ENCODE measurements at places on chromosomes 3 and 15.

DNA sequence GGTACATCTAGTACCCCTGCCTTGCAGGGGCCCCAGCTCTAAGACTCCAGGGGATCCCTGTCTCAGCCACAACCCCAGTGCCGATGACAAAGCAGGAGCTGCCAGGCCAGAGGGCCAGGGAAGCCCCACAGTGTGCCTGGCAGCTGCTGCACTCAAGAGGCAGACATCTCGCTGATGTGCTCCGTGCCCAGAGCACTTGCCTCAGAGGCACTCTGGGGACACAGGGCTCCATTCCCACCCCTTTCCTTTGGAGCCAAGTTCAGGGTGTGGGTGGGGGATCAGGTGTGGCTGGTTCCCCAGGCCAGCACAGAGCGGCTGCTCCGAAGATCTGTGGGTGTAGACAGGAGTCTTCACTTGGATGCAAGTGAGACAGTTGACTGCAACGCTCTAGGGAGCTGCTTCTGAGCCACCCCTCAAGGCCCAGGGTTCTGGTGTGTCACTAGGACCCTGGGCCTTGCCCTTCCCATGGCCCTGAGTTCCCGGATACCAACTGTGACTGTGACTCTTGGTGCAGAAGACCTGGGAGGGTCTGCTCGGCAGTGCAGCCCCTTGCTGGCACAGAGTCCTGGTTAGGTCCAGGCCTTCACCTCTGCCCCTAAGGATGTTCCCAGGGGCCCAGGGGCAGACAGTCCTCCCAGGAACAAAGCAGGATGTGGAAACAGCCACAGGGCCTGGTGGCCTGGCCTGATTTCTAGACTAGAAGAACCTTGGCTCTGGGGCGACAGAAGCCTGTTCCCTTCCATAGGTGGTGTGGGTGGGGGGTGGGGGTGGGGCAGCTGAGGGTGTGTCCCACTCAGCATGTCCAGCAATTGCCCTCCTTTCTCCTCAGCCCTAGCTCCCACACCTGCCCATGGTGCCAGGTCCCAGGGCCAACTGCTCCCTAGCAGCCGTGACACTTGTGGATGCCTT lies 2.5 kb downstream of the NT5DC2 start:
- no peaks in the 10 kb centered on the region for H3K27me3 ChIP-seq
- H3K4me3 ChIP-seq = no peak overlapping the region
- ATAC-seq = no peak
- no peaks in the 10 kb centered on the region for H3K36me3 ChIP-seq

- no peaks in the 10 kb centered on the region for H3K27me3 ChIP-seq
- peaks cover 19% of the 10 kb centered on the region for H3K4me1 ChIP-seq
- peaks cover 18% of the 10 kb centered on the region for H3K36me3 ChIP-seq
- H3K4me3 ChIP-seq = peak overlapping the region; percentile 96
- peak overlapping the region; percentile 93 for H3K27ac ChIP-seq
Observed at GRCh38 chr3:132416161-132416560, 1.1 kb upstream of the DNAJC13 start.

- peaks cover 24% of the 10 kb centered on the region for H3K4me1 ChIP-seq
- peaks cover 21% of the 10 kb centered on the region for H3K36me3 ChIP-seq
- peak overlapping the region; percentile 100 for H3K27ac ChIP-seq
- no peak for ATAC-seq
- peaks cover 12% of the 10 kb centered on the region for H3K27me3 ChIP-seq
- peak overlapping the region; percentile 95 for H3K4me3 ChIP-seq
Observed at GRCh38 chr3:105365391-105366325, 1.1 kb upstream of the ALCAM start.

- no peaks in the 10 kb centered on the region for H3K4me1 ChIP-seq
- ATAC-seq = no peak
- no peak overlapping the region for H3K4me3 ChIP-seq
- no peaks in the 10 kb centered on the region for H3K36me3 ChIP-seq
Observed at GRCh38 chr3:78268087-78268486, 1228.2 kb downstream of the ROBO2 start.

- ATAC-seq = no peak
- no peaks in the 10 kb centered on the region for H3K36me3 ChIP-seq
- H3K4me3 ChIP-seq = no peak overlapping the region
- no peak overlapping the region for H3K27ac ChIP-seq
- no peaks in the 10 kb centered on the region for H3K4me1 ChIP-seq
Observed at GRCh38 chr15:58346361-58346760, 85.4 kb upstream of the LIPC start.

- no peak overlapping the region for H3K4me3 ChIP-seq
- H3K4me1 ChIP-seq = no peaks in the 10 kb centered on the region
- no peak overlapping the region for H3K27ac ChIP-seq
- ATAC-seq = no peak
- H3K36me3 ChIP-seq = no peaks in the 10 kb centered on the region
Observed at GRCh38 chr3:186307594-186308221, 54.3 kb downstream of the DGKG start.

DNA sequence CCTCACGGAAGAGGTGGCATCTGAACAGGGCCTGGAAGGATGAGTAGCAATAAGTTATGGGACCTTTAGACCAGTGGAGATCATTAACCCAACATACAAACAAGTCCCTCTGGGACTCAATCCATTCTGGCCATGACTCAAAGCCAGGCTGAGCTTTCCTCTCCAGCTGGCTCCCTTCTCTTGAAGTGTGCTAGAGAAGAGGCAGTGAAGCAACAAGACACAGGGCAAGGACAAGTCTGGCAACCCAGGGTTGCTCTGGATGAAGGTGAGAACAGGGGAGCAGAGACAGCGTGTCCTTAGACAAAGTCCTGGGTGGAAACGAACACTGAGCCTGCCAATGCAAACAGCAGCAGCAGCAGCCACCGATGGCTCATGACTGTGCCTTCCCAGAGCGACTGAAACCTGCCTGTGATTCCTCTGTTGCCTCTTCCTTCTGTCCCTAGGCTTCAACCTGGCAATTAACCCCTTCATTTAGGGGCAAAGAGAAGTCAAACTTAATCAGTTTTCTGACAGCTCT lies 86.8 kb downstream of the BDH1 start:
- no peak for ATAC-seq
- H3K27ac ChIP-seq = no peak overlapping the region
- peaks cover 27% of the 10 kb centered on the region for H3K27me3 ChIP-seq
- H3K4me1 ChIP-seq = no peaks in the 10 kb centered on the region
- H3K4me3 ChIP-seq = no peak overlapping the region
- no peaks in the 10 kb centered on the region for H3K36me3 ChIP-seq

- no peaks in the 10 kb centered on the region for H3K27me3 ChIP-seq
- no peak for ATAC-seq
- peaks cover 12% of the 10 kb centered on the region for H3K36me3 ChIP-seq
- no peaks in the 10 kb centered on the region for H3K4me1 ChIP-seq
- no peak overlapping the region for H3K4me3 ChIP-seq
Observed at GRCh38 chr3:191366675-191367074, 36.3 kb upstream of the UTS2B start.

DNA sequence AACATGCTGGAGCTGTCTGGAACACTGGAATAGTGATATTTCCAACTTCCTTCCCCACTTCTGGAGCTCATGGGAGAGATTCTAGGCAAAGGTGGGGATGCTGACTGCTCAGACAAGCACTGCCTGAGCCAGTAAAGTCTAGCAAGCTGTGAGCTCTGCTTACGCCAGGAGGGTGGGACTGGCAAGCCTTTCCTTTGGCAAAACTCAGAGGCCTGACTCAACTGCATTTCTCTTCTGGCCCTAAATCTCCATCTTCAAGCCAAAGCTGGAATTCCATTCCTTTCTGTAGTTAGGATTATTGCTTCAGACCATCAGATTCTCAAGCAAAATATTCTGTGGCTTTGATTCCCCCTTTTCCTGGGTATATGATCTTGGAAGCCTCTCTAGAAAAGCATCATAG lies 20.3 kb upstream of the EPB42 start:
- H3K4me1 ChIP-seq = no peaks in the 10 kb centered on the region
- ATAC-seq = no peak
- no peak overlapping the region for H3K4me3 ChIP-seq
- peaks cover 14% of the 10 kb centered on the region for H3K27me3 ChIP-seq
- no peaks in the 10 kb centered on the region for H3K36me3 ChIP-seq

GRCh38 chr3:99938270-99938911 lies 120.7 kb downstream of the CMSS1 start:
- no peaks in the 10 kb centered on the region for H3K4me1 ChIP-seq
- H3K4me3 ChIP-seq = no peak overlapping the region
- no peak for ATAC-seq
- no peak overlapping the region for H3K27ac ChIP-seq
- no peaks in the 10 kb centered on the region for H3K27me3 ChIP-seq

- H3K4me1 ChIP-seq = no peaks in the 10 kb centered on the region
- H3K4me3 ChIP-seq = no peak overlapping the region
- no peaks in the 10 kb centered on the region for H3K27me3 ChIP-seq
- ATAC-seq = no peak
- no peaks in the 10 kb centered on the region for H3K36me3 ChIP-seq
Observed at GRCh38 chr3:112897791-112898190, 51.1 kb upstream of the CD200R1L start.

- no peaks in the 10 kb centered on the region for H3K27me3 ChIP-seq
- peaks cover 30% of the 10 kb centered on the region for H3K4me1 ChIP-seq
- ATAC-seq = no peak
- no peak overlapping the region for H3K4me3 ChIP-seq
- H3K36me3 ChIP-seq = peaks cover 88% of the 10 kb centered on the region
- H3K27ac ChIP-seq = no peak overlapping the region
Observed at GRCh38 chr3:14130707-14131106, 5.9 kb downstream of the TMEM43 start.

DNA sequence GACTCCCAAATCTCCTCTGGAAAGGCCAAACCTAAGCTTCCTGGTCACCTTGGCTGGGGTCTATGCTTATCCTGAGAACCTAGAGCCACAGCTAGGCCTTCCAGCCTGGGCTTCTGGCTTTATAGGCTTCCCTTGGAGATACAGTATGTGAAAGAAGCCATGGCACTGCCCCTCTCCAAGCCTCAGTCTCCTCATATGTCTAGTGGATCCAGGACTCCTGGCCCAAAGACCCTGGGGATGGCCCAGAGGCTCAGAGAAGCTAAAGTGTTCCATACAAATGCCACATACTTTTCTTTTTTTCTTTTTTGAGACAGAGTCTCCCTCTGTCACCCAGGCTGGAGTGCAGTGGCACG lies 8.6 kb downstream of the ACAA1 start:
- H3K27me3 ChIP-seq = no peaks in the 10 kb centered on the region
- no peak for ATAC-seq
- H3K36me3 ChIP-seq = peaks cover 98% of the 10 kb centered on the region
- H3K4me1 ChIP-seq = peaks cover 3% of the 10 kb centered on the region
- H3K27ac ChIP-seq = peak overlapping the region; percentile 67
- H3K4me3 ChIP-seq = no peak overlapping the region

- no peak for ATAC-seq
- H3K4me3 ChIP-seq = no peak overlapping the region
- no peaks in the 10 kb centered on the region for H3K4me1 ChIP-seq
- no peaks in the 10 kb centered on the region for H3K36me3 ChIP-seq
- H3K27ac ChIP-seq = no peak overlapping the region
Observed at GRCh38 chr3:83150896-83151295, 1389.5 kb upstream of the GBE1 start.

- ATAC-seq = no peak
- H3K27ac ChIP-seq = no peak overlapping the region
- H3K36me3 ChIP-seq = peaks cover 7% of the 10 kb centered on the region
- peaks cover 3% of the 10 kb centered on the region for H3K27me3 ChIP-seq
- no peak overlapping the region for H3K4me3 ChIP-seq
Observed at GRCh38 chr15:76983590-76984375, 11.1 kb upstream of the PSTPIP1 start.

GRCh38 chr3:123287051-123287961 lies 85.6 kb downstream of the SEC22A start:
- no peaks in the 10 kb centered on the region for H3K27me3 ChIP-seq
- peaks cover 6% of the 10 kb centered on the region for H3K4me1 ChIP-seq
- H3K36me3 ChIP-seq = no peaks in the 10 kb centered on the region
- no peak for ATAC-seq
- H3K27ac ChIP-seq = no peak overlapping the region

DNA sequence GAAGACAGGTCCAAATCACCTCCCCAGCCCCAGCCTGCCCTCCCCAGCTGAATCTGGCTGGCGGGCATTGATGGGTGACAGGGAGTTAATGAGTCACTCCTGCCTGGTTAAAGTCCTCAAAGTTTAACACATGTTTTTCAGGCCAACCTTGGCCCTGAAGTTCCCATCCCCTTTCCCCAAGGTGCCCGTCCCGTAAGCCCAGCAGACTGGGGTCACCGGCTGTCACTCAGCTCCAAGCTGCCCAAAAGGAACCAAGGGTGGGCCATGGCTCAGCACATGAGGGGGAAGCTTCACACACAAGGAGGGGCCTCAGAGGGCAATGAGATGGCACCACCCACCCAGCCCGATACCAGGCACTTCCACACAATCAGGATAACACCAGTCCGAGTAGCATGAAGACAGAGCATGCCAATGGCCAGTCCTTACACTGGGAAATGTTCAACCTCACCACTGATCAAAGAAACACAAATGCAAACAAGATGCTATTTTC lies 10.2 kb upstream of the KLF15 start:
- H3K4me3 ChIP-seq = no peak overlapping the region
- no peaks in the 10 kb centered on the region for H3K36me3 ChIP-seq
- H3K4me1 ChIP-seq = no peaks in the 10 kb centered on the region
- H3K27me3 ChIP-seq = peaks cover 8% of the 10 kb centered on the region

DNA sequence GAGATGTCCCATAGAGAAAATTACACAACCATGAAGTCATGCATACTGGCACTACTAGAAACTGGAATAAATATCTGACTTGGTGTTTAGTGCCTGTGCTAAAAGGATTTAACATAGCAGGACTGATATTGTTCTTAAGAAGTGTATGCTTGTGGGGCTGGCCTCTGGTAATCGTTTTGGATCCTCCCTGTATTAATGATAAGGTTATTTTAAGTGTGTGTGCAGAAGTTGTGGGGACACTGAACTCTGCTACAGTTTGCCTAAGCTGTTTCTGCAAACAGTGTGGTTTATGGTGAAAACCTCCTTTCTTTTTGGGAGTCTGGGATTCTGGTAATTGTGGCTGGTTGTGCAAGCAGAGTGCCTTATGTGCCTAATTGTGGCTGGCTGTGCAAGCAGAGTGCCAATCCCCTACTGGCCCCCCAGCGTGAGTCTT lies 120.8 kb downstream of the CLASP2 start:
- H3K27ac ChIP-seq = peak overlapping the region; percentile 7
- peaks cover 45% of the 10 kb centered on the region for H3K36me3 ChIP-seq
- no peaks in the 10 kb centered on the region for H3K27me3 ChIP-seq
- no peak for ATAC-seq
- H3K4me3 ChIP-seq = no peak overlapping the region

GRCh38 chr3:98670020-98670419 lies 76.6 kb upstream of the CPOX start:
- H3K36me3 ChIP-seq = no peaks in the 10 kb centered on the region
- no peak overlapping the region for H3K4me3 ChIP-seq
- no peaks in the 10 kb centered on the region for H3K4me1 ChIP-seq
- ATAC-seq = no peak
- H3K27ac ChIP-seq = no peak overlapping the region

Measured in activated T-helper 17 cell treated with anti-CD3 and anti-CD28 coated beads, Interleukin-2, amount 50 U/mL, for 72 hours (primary cell).